Left cardiac atrium (tissue), 4 donors: ENCODE measurements at places on chromosomes 1 and 21. TPM values are rescaled to one million over a fixed set of nuclear protein-coding genes. Genes with fewer than 3 reads are reported as not detected.

GRCh38 chr1:79895573-79895972 lies 889.0 kb upstream of the ADGRL4 start:
- no peak for DNase-seq

DNA sequence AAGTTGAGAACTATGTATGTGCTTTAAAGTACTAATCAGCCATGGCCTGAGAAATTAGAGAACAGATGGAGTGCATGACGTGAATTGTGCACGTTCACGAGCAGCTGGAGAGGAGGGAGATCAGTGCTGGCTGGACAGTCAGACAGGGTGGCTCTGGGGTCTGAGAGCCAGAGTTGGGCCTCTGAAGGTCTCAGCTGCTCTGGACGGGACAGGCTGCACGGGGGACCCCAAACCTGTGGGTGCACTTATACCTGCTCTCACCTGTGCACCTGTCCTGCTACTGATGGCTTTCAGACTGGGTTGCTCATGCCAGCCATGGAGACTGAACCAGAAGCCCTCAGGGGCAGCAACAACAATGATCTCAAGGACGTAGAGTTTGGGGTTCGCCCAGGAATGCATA lies 43.5 kb downstream of the UMODL1 start:
- no peak for DNase-seq

HPDL gene
- total RNA-seq = 0.50 TPM

SFN gene
- total RNA-seq = 0.18 TPM

MROH9 gene
- not detected for total RNA-seq
